ENCODE measurements at places on chromosomes 13 and 19. TPM values are rescaled to one million over a fixed set of nuclear protein-coding genes. Genes with fewer than 3 reads are reported as not detected.

Gene PHF11
- 21.3 TPM for total RNA-seq

Gene MAG
- total RNA-seq: not detected

Gene COMMD6
- 53.4 TPM for total RNA-seq

Gene STXBP2
- 71.8 TPM for total RNA-seq

Gene SYCN
- total RNA-seq: 3,357 TPM

Gene CIRBP
- 269 TPM for total RNA-seq

Gene CEACAM4
- 0.51 TPM for total RNA-seq

Gene CPT1C
- total RNA-seq: 0.79 TPM

Gene AMER2
- total RNA-seq: not detected

Gene TPTE2
- total RNA-seq: not detected
